ENCODE measurements at places on chromosomes 2 and 18. TPM values are rescaled to one million over a fixed set of nuclear protein-coding genes. Genes with fewer than 3 reads are reported as not detected.

DNA sequence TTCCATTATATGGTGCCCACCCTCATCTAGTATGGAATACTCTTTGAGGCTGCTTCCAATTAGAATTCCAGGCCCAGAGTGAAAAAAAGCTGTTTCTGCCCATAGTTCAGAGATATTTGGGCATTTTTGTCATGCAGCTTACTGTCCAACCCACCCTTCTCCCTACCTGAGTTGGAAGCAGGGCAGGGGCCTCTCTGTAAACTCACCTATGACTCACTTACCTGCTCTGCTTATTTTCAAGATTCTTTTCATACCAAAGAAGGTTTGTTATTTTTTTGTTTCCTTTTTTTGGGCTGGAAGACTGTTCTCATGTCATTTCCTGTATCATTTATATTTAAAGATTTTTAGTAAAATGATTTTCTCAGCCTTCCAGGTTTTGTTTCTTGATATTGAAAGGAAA lies 38.4 kb upstream of the PPP1R1C start:
- peaks cover 2% of the 10 kb centered on the region for H3K27me3 ChIP-seq
- no peaks in the 10 kb centered on the region for H3K4me1 ChIP-seq
- no peak for DNase-seq
- no peak overlapping the region for H3K27ac ChIP-seq
- no peak overlapping the region for H3K4me3 ChIP-seq
- H3K36me3 ChIP-seq = no peaks in the 10 kb centered on the region

DNA sequence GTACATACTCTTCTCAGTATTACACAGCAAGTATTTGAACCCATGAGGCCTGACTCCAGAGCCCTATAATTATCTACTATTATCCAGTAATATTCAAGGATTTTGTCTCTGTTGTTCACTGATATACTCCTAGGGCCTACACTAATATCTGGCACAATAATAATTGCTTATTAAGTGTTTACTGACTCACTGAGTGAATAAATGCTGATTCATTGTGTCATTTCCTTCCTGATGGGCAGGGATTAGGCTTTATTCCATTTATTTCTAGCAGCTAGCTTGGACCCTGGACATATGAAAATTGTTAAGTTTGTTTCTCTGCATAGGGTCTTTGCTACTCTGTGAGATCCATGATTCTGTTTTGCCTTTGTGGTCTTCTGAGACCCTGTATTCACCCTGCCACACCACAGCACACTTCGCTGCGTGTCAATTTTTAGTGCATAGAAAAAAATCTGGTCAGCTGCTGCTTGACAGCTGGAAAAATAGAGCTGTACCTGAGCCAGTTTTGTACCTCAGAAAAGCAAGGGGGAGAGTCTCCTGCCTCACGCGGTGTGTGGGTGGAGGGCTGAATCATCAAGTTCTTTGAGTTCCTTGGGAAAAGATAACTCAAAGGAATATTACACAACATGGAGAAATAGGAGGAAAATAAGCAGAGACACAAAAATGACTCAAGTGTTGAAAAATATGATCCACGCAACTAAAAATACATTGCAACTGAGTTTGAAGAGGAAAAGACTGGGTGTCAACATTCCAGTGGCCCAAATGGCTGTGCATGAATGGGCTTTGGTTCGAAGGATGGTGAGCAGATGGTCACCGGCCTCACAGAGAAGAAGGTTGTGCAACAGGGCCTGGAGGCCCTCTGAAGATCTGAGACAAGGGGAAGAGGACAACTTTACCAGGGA lies 18.9 kb upstream of the DPP4 start:
- DNase-seq = no peak
- no peaks in the 10 kb centered on the region for H3K36me3 ChIP-seq
- no peaks in the 10 kb centered on the region for H3K4me1 ChIP-seq
- H3K27me3 ChIP-seq = no peaks in the 10 kb centered on the region

NGEF gene
- total RNA-seq = 3.2 TPM

COL3A1 gene
- total RNA-seq = not detected

DNA sequence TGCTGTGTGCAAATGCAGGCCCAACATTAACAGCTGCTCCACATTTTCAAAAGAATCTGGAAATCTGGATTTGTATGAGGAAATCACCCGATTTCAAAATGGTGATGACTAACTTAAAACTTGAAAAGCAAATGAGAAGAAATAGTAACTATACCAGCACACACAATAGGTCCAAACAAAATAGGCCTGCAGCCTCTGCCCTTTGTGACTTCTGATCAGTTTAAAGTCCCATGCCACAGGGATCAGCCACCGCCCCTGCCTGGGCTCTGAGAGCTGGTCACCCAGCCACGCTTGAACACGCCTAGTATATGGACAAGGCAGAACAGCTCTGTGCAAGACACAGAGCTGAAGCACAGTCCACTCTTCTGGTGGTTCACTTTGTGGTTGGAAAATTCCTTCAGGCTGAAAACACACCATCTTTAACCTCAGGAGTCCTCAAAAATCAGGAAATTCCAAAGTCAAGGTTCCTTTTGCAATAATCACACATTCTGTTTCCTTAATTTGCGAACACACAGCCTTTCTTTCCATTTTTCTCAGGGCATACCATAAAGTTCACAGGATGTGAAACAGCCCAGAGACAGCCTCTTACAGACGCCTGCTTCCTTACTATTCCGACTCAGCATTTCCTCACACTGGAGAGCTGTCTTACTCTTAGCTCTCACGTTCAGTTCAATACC lies 150.1 kb upstream of the RIOK3 start:
- no peak overlapping the region for H3K4me3 ChIP-seq
- no peaks in the 10 kb centered on the region for H3K4me1 ChIP-seq
- H3K27me3 ChIP-seq = no peaks in the 10 kb centered on the region
- DNase-seq = no peak
- no peak overlapping the region for H3K27ac ChIP-seq
- H3K36me3 ChIP-seq = no peaks in the 10 kb centered on the region

GRCh38 chr2:129285012-129285411 lies 694.5 kb upstream of the RAB6C start:
- H3K27me3 ChIP-seq = no peaks in the 10 kb centered on the region
- no peak for DNase-seq
- H3K4me3 ChIP-seq = no peak overlapping the region
- no peak overlapping the region for H3K27ac ChIP-seq
- H3K36me3 ChIP-seq = no peaks in the 10 kb centered on the region
- H3K4me1 ChIP-seq = no peaks in the 10 kb centered on the region

DNA sequence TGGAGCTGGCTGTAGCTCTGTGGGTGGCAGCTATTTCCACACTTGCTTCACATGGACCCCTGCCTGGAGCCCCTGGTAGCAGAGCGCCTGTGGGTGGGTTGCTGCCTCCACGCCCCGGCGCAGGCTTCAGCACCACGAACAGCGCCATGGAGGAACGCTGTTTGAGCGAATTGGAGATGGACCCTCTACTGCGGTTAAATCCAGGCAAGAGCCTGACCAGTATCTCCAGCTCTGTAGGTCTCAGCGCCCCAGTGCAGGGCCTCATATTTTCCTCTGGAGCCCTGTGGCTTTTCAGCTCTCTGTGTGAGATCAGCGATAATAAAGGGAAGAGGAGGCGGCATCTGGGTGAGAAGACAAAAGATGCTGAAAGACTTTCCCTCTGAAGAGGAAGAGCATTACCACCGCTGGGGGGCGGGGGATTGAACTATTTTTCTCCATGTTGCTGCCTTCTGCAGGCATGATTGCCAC lies 12.0 kb downstream of the ONECUT2 start:
- no peaks in the 10 kb centered on the region for H3K36me3 ChIP-seq
- no peak for DNase-seq
- peaks cover 23% of the 10 kb centered on the region for H3K27me3 ChIP-seq

- no peaks in the 10 kb centered on the region for H3K27me3 ChIP-seq
- H3K4me1 ChIP-seq = no peaks in the 10 kb centered on the region
- H3K4me3 ChIP-seq = no peak overlapping the region
- DNase-seq = no peak
- H3K27ac ChIP-seq = no peak overlapping the region
- H3K36me3 ChIP-seq = no peaks in the 10 kb centered on the region
These were observed 23.0 kb downstream of the MPP4 start for GRCh38 chr2:201675454-201675853.

GRCh38 chr2:131492418-131493198 lies 411 bp upstream of the MZT2A start:
- no peaks in the 10 kb centered on the region for H3K27me3 ChIP-seq
- peaks cover 8% of the 10 kb centered on the region for H3K4me1 ChIP-seq
- H3K27ac ChIP-seq = peak overlapping the region; percentile 94
- H3K4me3 ChIP-seq = peak overlapping the region; percentile 72
- peaks cover 3% of the 10 kb centered on the region for H3K36me3 ChIP-seq

DNA sequence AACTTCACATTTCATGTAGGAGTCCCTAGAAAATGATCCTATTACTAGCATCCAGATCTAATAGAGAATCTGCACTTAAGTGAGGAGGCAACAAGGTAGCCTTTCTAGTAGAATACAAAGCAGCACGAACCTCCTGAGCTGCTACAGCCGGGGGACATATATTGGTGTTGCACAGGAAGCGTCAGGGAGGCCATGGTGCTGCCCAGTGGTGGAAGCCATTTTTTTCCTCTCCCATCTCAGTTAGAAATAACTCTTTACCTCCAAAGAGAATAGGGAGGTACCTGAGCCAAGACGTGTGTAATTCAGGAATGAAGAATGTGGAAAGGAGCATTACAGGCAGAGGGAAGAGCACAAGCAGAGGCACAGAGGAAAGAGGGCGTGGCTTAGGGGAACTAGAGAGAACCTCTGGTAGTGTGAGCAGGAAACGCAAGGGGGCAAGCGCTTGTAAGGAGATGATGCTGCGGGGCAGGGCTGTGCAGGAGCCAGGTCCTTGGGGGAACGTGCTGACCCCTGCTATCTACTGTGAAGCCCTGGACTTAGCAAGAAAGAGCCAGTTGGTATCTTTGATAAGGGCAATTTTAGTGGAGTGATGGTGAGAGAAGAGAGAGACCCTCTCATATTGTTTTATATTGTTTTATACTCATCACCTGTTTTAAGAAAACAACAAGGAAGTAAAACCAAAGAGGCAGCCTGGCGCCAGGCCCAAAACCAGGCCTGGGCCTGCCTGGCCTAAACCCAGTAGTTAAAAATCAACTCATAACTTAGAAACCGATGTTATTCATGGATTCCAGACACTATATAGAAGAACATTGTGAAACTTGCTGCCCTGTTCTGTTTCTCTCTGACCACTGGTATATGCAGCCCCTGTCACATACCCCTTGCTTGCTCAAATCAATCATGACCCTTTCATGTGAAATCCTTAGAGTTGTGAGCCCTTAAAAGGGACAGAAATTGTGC lies 50.0 kb upstream of the TTC39C start:
- H3K27me3 ChIP-seq = no peaks in the 10 kb centered on the region
- H3K36me3 ChIP-seq = no peaks in the 10 kb centered on the region
- 0 out of 2 replicates have a peak, but pooled peaks cover 2% of the 10 kb centered on the region for H3K4me1 ChIP-seq
- DNase-seq = peak; percentile 45

GRCh38 chr18:55237660-55238059 lies 278.4 kb upstream of the CCDC68 start:
- 0 out of 2 replicates have a peak, but pooled peaks cover 3% of the 10 kb centered on the region for H3K36me3 ChIP-seq
- H3K27ac ChIP-seq = no peak overlapping the region
- H3K4me3 ChIP-seq = no peak overlapping the region
- no peak for DNase-seq
- no peaks in the 10 kb centered on the region for H3K27me3 ChIP-seq

TRABD2A gene
- total RNA-seq = 18.6 TPM

All from H1 (cell line).